Activated naive CD8-positive, alpha-beta T cell treated with anti-CD3 and anti-CD28 coated beads, Interleukin-2, amount 10 ng/mL, durations not matched to agents 7 days and 5 days (primary cell): ENCODE measurements at places on chromosomes 1 and 21. TPM values are rescaled to one million over a fixed set of nuclear protein-coding genes. Genes with fewer than 3 reads are reported as not detected.

Gene UTS2
- 2.0 TPM for total RNA-seq

Gene TSTD1
- total RNA-seq: 81.7 TPM

Gene B4GALT3
- total RNA-seq: 54.5 TPM

Gene CYP2J2
- total RNA-seq: 2.9 TPM

Gene CAMK1G
- total RNA-seq: not detected

Gene SHC1
- total RNA-seq: 72.3 TPM

Gene MOB3C
- total RNA-seq: 21.0 TPM

Gene RASSF5
- 211 TPM for total RNA-seq

Gene PTPRU
- total RNA-seq: 0.54 TPM

DNA sequence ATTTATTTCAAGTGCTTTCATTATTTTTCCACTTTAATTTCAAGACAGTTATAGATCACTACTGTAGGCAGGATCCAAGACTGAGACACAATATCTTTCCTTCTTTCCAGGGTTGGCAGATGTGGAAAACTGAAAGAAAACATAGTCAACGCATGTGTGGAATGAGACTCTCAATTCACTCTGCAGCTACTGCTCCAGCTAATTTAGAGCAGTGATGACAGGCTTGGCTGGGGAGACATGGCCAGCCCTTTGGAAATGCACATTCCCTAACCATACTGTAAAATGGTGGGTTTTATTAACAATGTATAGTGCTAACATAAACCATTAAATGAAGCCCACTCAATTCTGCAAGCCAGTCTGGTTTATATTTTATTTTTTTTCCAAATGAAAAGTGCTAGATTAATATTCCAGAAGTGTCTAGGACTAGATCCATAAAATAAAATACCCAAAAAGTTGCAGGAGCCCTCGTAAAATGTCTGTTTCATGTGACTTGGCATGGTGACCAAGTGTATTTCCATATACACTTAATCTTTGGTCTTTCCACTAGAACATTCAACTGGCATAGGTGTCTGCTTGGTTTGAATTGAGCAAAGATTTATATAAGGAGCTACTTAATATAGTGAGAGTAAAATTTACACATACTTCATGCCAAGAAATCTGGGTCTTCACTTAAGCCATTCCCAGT is 32.9 kb downstream of the COL11A1 start:
- DNase-seq: no peak

GRCh38 chr1:7185721-7186120 is 400.5 kb downstream of the CAMTA1 start:
- no peak for DNase-seq

DNA sequence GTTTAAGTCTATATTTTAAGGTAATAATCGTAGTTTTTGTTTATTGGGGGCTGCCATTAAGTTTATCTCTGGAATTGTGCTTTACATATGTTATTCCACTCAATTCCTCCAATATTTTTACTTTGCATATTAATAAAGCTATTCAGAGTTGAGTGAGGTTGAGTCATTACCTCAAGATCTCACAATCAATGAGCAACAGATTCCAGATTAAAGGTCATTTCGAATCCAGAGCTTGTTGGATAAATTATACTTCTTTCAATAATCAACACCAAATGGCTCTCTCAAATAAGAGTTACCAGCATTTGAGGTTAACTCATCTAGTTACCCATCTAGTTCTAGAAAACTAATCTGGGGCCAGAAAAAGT is 16.7 kb downstream of the RGS4 start:
- DNase-seq: no peak

DNA sequence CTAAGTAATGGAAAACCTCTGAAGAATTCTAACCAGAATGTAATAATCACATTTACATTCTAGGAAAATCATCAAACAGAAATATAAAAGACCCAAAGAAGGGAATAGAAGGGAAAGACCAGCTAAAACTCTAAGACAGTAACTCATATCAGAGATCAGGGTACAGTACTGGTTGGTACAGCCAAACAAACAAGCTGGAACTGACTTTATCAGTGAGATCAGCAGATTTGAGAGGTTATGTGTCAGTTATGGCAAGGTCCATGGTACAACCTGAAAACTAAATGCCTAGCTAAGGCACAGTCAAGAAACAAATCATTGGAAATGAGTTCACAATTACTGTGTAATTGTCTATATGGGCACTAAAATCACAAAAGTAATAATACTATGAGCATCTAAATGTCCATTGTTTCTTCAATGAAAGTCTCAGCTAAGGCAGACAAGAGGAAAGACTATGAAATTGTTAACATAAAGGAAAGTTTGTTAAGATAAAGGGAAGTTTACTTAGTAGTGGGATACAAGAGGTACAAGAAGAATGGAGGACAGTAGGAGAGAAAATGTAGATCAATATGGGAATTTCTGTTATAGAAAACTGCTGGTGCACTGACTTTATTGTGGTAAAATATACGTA is 75.8 kb downstream of the TRIM33 start:
- DNase-seq: no peak

DNA sequence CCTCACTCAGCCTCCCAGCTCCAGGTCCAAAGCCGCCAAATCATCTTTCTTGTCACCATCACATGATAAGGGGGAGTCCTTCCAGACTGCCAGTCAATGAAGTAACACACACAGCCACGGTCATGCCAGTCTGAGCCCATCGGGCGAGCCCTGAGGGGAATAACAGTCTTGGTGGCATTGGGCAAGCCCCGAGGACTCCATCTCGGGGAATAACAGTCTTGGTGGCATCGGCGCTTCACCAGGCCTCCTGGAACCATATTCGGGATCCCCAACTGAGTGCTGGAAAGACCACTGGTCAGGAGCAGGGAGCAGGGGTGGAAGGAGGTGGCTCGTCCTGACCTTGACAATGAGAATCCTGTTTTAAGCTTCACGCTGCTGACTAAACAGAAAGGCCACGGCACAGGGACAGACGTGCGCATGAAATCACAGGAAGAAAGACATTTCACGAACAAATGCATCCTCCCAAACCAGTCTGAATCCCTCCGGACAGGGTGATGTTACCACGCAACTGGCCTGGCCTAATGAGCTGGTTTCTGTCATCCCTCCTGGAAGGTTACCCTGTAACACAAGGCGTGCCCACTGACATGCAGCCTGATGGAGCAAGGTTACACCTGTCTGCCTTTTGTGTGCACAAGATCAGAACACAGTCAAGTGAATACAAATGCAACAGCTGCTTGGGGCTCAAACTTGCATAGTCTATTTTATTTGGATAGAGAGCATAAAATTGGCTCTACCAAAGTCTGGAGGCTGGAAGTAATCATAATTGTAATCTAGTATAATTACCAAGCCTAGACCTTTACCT is 517.4 kb downstream of the KIF26B start:
- no peak for DNase-seq

DNA sequence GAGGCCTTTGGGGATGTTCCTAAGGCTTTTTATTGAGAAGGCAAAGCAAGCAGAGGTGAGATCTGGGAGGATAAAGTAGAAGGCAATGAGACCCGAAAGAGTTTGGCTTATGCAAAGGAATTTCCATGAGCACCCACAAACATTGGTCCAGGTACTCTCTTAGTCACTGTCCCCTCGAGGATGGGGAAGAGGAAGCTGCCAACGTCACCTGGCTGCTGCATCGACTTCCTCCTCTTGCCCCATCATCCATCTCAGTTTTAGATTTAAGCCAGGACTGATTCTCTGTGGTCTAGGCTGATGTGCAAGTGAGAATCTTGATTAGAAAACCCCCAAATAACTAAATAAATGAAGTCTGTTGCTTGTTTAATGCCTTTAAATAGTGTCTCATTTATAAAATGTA is 28.7 kb downstream of the RUNX1 start:
- no peak for DNase-seq

- no peak for DNase-seq
These were observed 41.6 kb upstream of the LRIG2 start for GRCh38 chr1:113031171-113031933.

- DNase-seq: no peak
These were observed 108.4 kb downstream of the CAPN8 start for GRCh38 chr1:223557130-223557475.

- DNase-seq: no peak
These were observed 974 bp upstream of the FNBP1L start for GRCh38 chr1:93446837-93447451.

- peak; percentile 28 for DNase-seq
These were observed 82.9 kb downstream of the ITPKB start for GRCh38 chr1:226656201-226656600.

- no peak for DNase-seq
These were observed 45.1 kb downstream of the ERI3 start for GRCh38 chr1:44310006-44310405.

DNA sequence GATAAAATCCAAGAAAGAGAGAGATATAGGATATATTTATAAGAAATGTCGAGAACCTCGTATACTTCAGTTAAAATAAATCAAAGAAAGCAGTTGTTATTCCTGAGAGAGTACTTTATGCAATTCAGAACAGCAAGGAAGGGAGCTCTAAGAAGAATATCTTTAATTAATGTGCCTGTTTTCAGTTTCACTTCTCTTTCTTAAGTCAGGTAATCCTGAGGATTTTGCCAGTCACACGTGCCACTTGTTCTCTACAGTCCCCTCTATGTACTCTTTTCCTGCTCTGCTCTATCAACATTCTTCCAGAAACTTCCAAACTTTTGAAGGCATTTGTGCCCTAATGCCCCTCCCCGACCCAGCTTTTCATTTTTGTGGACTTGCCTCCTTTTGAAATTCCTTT is 211.9 kb downstream of the AKT3 start:
- no peak for DNase-seq

DNA sequence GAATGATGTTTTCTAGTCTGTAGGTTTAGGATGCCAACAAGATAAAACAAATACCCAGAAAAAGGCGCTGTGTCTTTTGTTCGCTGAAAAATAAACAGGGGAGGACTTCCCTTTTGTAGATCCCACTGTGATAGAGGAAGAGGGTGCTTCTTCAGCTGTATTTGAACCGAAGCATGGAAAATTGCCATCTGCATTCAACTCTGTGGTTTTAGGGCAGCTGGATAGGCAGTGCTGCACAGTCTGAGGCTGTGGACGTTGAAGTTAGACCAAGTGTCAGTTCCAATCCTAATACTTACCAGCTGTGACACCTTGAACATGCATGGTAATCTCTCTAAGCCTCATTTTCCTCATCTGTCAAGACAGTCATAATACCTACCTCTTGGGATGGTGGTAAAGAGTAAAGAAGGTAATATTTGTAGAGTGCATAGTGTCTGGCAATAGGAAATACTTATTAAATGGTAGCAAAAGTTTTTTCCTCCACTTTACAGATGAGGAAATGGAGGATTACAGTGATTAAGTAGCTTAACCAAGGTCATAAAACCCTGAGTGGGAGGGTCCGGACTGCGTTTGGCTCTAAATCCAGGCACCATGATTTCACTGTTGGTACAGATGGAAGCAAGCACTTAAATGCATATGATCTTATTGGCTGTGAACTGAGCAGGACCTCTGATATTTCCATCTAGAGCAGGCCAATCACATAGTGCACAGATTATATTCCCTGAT is 48.5 kb downstream of the UTP25 start:
- no peak for DNase-seq

GRCh38 chr1:109923131-109923945 is 12.7 kb downstream of the CSF1 start:
- DNase-seq: no peak

DNA sequence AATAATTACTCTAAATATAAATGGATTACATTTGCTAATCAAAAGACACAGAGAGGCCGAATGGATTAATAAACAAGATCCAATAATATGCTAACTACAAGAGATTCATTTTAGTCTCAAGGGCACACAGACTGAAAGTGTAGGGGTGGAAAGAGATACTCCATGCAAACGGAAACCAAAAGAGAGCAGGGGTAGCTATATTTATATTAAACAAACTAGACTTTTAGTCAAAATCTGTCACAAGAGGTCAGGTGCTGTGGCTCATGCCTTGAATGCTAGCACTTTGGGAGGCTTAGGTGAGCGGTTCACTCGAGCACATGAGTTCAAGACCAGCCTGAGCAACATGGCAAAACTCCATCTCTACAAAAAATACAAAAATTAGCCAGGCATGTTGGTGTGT is 33.6 kb upstream of the DISP1 start:
- DNase-seq: no peak

GRCh38 chr1:12383001-12383400 is 153.2 kb downstream of the VPS13D start:
- no peak for DNase-seq

DNA sequence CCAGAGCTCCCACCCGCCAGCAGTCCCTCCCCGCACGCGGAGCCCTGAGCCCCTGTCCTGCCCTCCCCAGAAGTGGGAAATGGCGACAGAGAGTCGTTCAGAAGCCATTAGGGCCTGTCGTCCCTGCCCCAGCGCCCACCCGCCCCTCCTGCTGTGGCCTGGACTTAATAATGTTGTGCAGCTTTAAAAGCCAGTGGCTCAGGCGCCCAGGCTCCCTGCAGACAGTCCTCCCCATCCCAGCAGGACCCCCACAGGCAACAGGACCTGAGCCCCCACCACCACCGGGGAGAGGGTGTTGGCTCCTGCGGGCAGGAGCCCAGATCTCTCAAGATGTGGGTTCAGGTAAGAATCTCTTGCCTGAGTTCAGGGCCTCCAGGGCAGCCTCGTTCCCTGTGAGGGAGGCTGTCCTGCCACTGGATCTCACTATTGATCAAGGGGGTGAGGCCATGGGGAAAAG is 125.3 kb upstream of the RUNX3 start:
- DNase-seq: no peak

DNA sequence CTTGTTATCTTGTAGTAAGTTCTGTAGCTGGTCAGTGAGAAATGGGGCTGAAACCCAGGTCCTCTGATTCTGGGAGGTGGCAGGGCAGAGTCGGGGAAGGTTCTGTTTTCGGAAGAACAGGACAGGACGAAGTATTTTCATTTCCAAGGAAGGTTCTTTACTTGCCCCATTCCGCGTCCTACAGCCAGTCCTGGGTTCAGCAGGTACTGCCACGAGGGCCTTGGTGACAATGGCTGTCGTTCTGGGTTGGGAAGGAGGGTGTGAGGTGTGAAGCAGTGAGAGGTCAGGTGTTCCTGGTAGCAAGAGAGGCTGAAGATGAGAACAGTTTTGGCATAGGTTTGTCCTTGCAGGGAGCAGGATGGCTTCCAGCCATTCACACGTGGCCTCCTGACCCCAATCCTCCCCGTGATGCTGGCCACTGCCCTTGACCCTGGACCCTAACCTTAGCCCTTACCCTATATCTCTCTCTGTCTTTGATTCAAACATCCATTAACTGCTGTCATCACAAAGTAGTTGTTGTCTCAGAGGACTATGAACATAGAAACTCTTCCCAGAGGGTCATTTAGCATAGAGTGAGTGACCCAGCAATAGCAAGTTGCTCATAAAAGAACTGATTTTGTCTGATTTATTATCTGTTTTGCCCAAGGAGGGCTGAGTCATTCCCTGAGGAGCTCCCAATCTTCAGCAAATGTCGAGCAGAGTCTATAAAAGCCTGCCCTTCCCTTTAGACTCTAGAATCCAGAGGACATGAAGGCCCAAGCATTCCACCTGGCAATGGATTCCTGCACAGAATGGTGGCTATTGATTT is 25.0 kb downstream of the VASH2 start:
- DNase-seq: no peak
